Upper lobe of right lung (tissue), 1 donor: ENCODE measurements at places on chromosomes 16 and 17. TPM values are rescaled to one million over a fixed set of nuclear protein-coding genes. Genes with fewer than 3 reads are reported as not detected.
A peak's percentile ranks its signal among the peaks of the same experiment; 100 is the strongest.

- DNase-seq = peak; percentile 17
These were observed 45.4 kb downstream of the LAT start for GRCh38 chr16:29030086-29030840.

The ABCA10 gene
- 9.2 TPM for total RNA-seq

The KLHL36 gene
- 56.3 TPM for total RNA-seq

DNA sequence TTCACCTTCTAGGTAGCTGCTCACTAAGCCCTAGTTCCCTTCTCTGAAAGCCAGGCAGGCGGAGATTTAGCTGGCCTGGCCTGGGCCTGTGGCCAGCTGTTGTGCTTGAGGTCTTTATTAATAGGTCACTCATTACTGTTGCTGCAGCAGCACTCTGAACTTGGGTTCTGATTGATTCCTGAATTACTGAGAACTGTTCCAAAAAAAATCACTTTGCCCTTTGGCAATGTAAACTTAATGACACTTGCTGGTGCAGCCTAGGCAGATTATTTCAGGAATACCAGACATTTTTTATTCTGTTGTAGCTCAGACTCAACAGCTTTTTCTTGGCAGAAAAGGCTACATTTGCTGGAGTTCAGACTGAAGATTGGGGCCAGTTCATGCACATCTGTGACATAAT is 2.7 kb downstream of the TOM1L1 start:
- peak; percentile 81 for DNase-seq

The OR1F1 gene
- total RNA-seq = not detected
